ENCODE measurements at places on chromosomes 1 and 21.

DNA sequence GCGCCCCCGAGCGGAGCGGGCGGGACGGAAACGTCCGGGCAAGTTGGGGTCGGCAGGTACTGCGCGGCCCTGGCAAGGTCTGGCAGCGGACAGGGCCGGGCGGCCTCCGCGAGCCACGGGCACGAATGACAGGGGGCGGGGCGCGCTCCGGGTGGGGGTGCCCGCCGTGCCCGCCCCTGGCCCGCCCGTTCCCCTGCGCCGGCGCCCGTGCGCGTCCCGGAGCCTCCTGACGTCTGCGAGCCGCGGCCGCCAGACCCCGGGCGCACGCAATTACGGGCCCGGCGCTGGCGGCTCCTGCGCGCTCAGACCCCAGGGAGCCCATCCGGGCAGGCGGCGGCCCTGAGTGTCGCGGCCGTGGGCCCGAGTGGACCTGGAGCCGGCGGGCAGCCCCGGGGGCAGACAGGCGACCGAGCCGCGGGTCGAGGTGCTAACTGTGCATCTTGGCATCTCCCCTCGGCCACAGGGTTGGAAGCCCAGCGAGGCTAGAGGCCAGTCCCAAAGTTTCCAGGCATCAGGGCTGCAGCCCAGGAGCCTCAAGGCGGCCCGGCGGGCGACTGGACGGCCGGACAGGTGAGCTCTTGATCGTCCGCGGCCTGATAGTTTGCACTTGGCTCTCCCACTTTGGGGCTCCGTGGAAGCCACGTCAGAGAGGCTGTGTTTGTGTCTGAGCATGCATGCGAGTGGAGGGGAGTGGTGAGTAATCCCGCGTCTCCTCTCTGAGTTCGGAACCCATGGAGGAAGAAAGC, 918 bp downstream of the MIB2 start:
- DNase-seq = no peak

- no peak for DNase-seq
Observed at GRCh38 chr1:228020686-228021354, 14.0 kb downstream of the WNT3A start.

- no peak for DNase-seq
Observed at GRCh38 chr1:179955731-179956130, 1.1 kb downstream of the CEP350 start.

GRCh38 chr1:88985692-88986091, 6.7 kb downstream of the KYAT3 start:
- no peak for DNase-seq

DNA sequence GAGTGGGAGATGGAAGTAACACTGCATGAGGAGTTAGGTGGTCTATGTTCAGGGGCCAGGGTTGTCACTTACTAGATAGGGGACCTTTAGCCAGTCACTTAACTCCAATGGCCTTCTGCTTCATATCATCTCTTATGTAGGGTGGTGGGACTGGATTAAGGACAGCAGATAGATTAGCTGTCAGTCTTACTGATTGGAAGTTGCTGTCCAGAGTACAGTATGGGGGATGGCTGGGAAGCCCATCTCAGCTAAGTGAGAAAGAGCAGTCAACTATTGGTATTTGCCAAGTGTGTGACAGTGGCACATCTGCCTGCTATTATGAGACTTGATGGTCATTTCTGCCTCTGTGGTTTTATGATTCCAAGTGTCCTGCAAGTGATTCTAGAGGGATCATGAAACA, 130.9 kb downstream of the FGGY start:
- DNase-seq = no peak

DNA sequence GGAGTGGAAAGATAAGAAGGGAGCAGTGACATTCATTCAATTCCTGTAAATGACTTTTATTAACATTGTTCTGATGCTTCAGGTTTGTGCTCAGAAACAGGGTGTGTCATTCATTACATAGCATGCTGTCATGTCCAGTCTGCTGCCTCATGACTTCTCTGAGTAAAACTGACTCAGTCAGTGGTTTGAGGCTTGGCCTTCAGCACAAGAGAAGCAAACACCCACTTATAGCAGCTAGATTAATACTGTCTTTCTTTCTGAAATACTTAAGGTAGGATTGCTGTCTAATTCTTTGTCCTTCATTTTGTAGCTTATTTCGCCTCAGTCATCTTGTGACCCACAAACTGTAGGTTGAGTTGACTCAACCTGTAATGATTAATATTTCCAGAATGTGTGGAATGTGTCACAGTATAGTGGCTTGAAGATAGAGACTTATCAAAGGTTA, 32.9 kb downstream of the RASAL2 start:
- DNase-seq = no peak

DNA sequence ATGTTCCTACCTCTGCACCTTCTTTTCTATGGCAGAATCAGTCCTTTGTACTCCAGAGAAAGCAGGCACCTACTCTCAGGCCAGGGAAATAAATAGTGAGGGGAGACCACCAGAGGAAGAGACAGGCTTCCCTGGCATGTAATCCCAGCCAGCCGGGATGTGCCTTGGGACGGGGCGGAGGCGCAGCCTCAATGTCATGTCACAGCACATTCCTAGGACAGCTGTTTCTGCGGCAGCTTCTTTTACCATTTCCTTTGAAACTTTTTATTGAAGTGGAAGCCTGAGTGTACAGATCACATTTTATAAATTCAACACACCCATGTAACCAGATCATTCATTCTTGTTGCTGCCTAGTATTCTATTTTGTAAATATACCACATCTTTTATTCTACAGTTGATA, 67.9 kb upstream of the ZNF326 start:
- DNase-seq = no peak

GRCh38 chr1:64080941-64081562, 122.4 kb upstream of the UBE2U start:
- DNase-seq = no peak

DNA sequence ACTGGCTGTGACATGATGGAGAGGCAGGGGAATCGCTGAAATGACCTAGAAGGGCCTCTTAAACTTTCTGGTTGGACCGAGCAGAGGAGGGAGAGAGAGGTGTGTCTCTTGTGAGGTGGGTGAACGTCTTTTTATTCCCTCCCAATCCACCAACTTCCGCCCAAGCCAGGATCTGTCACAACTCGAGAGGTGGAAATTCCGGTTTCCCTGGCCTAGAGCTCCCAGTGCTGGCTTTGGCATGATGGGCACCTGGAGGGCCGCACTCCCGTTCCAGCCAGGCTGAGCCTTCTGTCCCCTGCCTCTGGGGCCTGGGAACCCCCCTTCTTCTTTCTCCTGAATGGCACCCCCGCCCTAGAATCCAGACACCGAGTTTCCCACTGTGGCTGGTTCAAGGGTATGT, at the start of gene SEMA4A:
SEMA4A (plus strand) TSS at position 224 of the 400 bp plus-strand sequence. CDS start 994 bp downstream, outside the sequence.
- DNase-seq = no peak

DNA sequence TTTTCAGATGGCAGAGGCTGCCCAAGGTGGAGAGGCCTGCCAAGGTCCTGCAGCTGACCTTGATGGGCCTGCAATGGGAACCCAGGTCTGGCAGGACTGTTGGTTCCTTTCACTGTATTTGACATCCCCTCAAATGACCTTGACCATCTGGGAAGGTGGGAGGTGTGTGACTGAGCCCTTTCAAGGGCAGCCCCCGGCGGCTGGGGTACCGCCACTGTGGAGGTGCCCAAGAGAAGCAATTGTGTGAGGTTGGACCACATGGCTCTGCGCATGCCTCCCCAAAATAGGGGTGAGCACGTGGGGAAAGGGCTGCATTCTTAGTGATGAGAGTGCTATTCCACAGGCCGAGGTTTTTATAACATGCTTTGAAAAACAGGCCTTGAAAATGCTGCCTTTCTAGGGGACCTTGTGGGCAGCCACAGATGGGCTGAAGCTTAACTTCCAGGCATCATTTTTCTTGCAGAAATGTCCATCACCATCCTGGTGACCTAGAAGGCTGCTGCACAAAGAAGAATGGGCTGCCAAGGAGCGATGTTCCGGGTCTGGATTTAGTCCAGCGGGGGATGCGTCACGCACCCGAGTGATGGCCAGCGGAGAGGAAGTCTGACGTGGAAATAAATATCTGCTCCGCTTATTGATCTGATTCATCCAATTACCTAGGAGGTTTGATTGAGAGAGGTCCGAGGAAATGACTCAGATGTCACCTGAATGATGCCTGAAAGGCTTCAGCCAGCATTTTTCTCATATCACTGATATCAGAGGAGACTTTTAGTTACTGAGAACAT, 16.5 kb upstream of the UTS2 start:
- DNase-seq = no peak

DNA sequence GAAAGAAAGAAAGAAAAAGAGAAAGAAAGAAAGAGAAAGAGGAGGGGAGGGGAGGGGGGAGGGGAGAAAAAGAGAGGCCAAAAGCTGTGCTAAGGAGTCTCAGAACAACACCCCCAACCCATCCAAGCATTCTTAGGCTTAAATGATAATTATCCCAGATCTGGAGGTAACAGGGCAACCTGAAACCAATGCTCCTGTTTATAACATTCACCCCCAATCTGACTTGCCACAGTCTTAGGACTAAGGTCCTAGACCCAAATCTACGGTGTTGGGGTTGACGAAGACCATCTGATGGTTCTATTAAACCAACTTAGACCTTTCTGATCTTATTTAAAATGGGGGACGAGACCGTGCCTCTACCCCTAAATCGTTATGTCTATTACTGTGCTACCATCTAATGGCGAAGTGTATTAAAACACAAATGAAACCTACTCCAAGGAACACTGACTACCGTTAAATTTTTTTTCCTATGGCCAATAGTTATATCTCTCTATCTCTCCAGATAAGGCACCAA, 119.3 kb upstream of the CDC42BPA start:
- no peak for DNase-seq

DNA sequence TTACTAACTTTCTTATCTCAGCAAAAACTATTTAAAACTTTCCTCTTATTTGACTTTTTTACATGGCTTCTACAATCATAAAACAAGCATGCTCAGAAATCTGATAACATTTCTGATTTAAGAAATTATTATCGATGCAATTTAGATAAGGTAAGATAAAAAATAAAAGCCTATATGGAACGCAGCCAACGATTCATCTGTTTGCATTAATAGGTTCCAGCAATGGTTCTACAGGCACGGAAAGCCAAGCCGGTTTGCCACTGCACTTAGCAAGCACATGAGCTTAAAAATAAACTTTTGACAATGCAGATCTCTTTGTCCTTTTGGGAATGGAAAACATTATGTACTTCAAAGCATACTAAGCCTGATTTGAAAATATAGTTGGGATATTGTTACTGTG, 77.5 kb upstream of the KCNK2 start:
- no peak for DNase-seq

GRCh38 chr1:182262425-182262824, 129.2 kb downstream of the GLUL start:
- DNase-seq = no peak

- no peak for DNase-seq
Observed at GRCh38 chr1:84353695-84354094, 44.6 kb upstream of the DNASE2B start.

DNA sequence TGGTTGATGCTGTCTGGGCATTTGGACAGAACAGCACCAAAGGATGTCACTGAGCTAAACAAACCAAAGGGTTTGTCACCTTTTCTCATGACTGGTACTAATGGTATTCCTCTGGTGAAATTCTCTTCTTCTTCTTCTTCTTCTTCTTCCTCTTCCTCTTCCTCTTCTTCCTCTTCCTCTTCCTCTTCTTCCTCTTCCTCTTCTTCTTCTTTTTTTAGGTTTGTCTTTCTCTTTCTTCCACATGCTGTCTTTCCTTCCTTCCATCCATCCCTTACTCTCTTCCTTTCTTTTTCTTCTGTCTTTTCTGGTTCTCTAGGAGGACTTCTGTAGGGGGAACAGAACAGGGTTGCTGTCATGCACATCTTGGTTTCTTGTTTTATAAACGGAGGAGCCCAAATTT, 9.3 kb upstream of the IGFN1 start:
- no peak for DNase-seq

- DNase-seq = no peak
Observed at GRCh38 chr1:152109231-152109997, 5.8 kb downstream of the TCHH start.

GRCh38 chr21:42777757-42778344, 101.5 kb downstream of the WDR4 start:
- DNase-seq = no peak

- no peak for DNase-seq
Observed at GRCh38 chr21:42429856-42430255, 26.2 kb downstream of the UBASH3A start.

DNA sequence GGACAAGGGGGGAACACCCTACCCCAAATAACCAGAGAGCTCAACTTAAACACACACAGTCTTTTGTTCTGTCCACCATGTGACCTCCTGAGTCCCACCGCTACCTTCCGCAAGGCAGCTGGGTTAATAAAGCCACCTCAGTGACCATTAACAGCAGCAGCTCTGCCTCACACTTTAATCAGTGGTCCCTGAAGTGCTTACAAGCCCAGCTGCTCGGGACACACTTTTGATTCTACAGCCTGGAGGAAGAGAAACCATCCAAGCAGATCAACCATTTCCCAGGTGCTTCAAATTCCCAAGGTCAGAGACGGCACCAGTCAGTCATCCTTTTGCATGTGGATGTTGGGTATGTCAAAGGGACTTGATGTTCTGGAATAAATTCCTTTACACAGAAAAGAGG, 70.1 kb downstream of the KCNJ15 start:
- no peak for DNase-seq

DNA sequence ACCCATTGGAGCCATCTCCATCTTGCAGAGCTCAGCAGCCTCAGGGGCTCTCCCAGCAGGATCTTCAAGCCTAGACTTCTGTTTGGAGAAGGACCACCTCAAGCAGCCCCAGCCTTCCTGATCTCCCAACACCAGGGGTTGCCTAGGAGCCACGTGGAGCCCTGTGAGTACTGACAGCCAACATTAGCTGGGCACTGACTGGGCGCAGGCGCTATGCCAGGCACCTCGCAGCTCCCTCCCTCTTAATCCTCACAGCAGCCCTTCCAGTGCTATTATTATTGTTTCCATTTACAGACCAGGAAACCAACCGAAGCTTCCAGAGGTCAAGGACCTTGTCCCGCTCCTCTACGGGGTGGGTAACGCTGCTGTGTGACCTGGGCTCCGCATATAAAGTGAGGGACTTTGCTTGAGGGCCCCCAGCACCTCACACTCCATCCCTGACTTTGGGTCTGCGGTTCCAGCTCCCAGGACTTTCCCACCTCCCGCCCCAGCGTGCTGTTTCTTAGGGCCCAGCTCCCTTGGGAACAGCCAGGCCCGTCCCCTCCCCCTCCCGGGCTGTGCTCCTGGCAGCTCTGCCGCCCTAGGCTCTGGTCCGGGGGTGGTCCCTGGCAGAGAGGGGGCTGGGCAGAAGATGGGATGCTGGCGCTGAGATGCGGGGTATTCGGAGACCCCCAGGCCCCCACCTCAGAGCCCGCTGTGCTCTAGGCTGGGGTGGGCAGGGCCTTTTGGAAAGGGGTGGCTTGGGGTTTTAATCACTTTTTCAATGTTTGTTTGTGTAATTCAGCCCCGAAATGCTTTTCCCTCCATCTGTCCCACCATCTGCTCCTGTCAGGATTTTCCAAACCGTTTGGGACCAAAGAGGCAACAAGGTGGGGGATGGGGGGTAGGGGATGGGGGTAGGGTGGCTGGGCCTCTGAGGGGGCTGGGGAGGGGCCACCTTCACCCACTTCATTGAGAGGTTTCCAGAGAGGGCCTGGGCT, 4.1 kb upstream of the HPCA start:
- DNase-seq = no peak

Data from activated T-cell treated with anti-CD3 and anti-CD28 coated beads for 1 hour (primary cell).